ENCODE measurements at places on chromosomes 2 and 18.

GRCh38 chr2:113848758-113849415, 41.0 kb upstream of the ACTR3 start:
- DNase-seq = peak; percentile 4

DNA sequence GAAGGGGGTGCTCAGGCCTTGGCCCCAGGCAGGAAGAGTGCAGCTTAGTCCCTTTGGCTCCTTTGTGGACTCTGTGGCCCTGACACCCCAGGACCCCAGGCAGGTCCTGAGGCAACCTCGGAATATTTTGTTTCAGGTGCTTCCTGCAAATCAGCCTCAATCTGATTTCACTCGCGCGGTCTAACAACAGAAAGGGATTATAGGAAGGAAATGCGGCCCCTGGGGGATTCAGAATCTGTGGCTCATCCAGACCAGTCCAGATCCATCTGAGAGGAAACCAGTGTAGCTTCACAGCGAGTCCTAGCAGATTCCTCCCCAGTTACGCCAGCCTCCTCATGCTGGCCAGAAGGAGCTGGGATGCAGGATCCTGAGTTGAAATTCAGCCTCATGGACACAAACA, 59.5 kb upstream of the YWHAQ start:
- no peak for DNase-seq

GRCh38 chr2:26945991-26946750, 24.3 kb upstream of the MAPRE3 start:
- no peak for DNase-seq

- DNase-seq = no peak
Observed at GRCh38 chr2:9033385-9034168, 30.1 kb upstream of the MBOAT2 start.

- peak; percentile 15 for DNase-seq
Observed at GRCh38 chr18:46497129-46497528, 159.9 kb downstream of the LOXHD1 start.

DNA sequence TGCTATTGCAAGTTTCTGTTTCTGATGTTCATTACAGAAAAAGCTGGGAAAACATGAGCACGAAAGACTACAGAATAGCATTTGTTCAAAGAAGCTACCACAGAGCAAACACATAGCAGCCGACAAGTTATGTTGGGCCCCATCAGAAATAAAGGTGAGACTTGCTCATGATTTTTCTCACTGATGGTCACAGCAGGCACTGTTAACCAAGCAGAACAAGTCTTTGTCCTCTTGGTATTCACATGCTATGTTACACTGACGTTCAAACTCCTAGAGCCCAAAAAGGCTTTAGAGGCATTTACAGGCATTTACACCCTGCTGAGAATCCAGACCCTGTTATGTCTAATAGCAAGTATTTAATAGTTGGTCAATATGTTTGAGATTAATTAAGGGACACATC, 235.0 kb upstream of the HNMT start:
- no peak for DNase-seq

DNA sequence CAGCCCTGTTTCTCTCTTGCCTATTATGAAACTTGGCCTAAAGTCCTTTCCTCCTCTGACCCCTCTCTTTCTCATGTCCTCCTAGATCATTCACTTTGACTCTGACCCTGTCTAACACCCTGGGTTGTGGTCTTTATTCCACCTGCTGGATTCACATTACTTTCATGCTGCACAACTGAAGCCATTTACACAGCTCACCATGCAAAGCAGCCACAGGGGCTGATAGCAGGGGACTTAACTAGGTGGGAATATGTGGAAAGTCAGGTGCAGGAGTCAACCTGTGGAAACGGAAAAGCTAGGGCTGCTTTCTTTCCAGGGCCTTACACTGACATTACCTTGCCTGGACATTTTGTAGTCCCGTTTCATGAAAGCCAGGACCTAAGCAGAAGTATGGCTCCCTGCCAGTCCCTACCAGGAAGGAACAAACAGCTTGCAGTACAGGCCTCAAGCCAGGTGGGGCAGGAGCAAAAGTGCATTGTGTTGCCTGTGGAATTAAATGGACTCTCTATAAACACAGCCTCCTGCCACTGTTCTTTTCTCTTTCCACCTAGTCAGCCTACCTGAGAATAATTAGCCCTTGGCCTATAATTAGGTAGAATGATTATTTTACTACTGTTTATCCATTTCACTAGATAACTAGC, 11.8 kb downstream of the MAPRE3 start:
- peak; percentile 6 for DNase-seq

DNA sequence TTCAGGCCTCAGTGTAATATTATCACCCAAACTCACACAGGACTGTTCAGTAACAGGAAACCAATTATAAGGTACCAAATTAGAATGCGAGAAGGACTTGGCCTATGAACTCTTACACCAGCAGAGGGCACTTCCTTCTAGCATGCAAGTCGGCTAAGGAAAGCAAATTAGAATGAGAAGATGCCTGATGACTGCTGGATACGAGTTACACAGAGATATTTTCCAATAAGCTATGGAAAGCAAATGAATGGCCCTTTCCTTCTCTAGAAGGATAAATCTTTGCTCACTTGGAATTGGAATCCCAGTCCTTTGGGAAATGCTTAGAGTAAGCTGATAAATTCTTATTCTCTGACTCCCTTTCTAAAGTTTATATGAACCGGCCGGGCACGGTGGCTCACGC, 109.8 kb downstream of the AP1S3 start:
- no peak for DNase-seq

DNA sequence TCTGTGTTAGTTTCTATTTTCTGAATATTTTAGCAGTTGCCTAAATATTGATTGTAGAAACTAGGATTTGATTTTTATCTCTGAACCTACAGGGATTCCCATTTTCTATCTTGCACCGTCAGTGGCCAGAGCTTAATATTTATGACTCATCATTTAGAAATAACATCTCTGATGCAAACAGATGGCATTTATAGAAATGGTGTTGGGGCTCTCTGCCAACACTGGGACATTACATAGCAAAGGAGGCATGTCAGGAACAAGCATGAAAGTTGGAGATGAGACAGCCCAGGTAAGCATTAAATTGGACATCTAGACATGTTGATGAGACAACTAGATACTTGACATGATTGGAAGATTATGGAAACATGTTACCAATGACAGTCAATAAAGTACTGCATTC, 165.3 kb upstream of the SYT4 start:
- DNase-seq = no peak

- no peak for DNase-seq
Observed at GRCh38 chr18:23629444-23629946, 33.2 kb downstream of the ANKRD29 start.

DNA sequence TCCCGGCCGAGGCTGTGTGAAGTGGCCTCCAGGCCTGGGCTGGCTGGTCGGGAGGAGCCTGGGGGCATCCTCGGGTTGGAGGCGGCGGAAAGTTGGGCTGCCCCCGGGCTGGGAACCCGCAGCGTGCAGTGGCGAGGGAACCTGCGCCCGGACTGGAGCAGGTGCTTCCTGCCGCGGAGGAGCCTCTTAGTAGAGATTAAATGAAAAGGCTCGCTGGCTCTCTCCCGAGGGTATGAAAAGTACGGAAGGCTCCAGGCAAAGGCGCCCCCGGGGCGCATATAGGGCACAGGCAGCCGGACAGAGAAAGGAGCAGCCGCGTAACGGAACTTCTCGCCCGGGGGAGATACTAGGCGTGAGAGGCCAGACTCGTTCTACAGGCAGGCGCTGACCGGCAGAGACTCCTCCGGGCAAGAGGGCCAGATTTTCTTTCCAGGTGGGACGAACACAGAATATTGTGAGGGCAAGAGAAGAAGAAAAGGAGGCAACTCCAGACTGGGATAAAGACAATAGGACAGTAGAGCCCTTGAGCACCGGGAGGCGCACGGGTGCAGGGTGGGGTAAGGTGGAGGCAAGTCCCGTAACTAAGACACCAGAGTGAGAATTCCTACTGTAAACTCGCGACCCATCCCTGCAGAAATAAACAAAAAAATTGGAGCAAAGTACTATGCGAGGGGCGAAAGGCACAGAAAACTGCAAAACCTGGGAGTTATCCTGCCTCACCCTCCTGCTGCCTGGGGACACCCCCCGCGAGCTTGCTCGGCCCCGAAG, 816 bp downstream of the CDH2 start:
- DNase-seq = no peak

- no peak for DNase-seq
Observed at GRCh38 chr18:2923464-2923863, 76.7 kb downstream of the EMILIN2 start.

DNA sequence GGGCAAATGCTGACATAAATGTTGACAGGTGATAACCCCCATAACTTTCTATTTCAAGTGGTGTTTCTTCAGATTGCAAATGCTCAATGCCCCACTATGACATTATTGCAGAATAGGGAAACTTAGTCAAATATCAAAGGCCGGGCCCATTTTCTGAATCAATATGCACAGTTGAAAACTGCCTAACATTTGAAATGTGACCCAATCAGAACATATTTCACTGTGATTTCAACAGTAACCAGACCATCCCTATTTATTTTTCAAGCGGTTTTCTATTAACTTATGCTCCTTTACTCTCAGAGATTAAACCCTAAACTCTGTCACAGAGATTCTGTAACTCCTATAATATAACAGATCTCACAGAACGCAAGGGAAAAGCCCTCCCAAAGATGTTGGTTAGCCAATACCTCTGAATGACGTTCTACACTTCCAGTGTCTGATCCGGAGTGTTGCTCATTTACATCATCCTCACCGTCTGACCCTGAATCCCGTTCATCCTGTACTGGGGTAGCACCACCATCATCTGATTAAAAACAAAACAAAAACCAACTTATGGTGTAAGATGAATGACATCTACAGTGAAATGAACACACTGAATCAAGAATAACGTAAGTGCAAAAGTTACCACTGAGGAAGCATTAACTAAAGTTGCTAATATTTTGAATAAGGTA, 2.9 kb downstream of the IWS1 start:
- no peak for DNase-seq

DNA sequence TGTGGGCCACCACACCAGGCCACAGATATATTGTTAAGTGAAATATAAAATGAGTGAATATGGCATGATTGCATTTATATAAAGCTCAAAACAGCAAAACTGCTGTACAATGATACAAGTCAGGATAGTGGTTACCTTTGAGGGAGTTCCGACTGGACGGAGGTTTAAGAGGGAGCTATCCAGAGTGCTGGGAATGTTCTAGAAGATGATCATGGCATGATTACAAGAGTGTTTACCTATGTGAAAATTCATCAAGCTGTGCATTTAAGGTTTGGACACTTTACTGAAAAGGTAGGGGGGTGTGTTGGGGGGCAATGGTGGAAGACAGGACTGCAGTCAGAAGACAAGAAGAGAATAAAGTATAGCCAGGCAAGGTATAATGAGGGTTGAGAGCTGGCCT, 201.4 kb downstream of the ZBTB7C start:
- DNase-seq = no peak

GRCh38 chr18:49666045-49666775, 104.4 kb downstream of the LIPG start:
- DNase-seq = no peak

GRCh38 chr2:85089585-85089984, 43.6 kb upstream of the TCF7L1 start:
- DNase-seq = no peak

DNA sequence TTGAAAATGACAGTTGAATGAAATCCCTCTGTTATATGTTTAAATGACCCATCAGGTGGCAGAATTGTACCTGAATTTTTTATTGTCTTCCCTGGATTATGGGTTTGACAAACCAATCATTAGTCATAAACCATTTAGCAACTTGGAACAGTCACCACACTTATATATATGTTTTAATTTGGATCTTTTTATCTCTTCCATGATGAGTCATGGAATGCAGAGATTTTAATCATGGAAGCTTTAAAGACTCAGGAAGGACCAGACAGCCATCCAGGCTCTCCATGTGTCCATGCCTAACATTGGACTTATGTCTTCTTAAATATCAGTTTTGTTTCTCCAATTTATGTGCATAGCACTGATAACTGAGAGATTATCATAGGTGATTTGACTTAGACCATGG, 188.3 kb upstream of the ZSWIM2 start:
- DNase-seq = no peak

DNA sequence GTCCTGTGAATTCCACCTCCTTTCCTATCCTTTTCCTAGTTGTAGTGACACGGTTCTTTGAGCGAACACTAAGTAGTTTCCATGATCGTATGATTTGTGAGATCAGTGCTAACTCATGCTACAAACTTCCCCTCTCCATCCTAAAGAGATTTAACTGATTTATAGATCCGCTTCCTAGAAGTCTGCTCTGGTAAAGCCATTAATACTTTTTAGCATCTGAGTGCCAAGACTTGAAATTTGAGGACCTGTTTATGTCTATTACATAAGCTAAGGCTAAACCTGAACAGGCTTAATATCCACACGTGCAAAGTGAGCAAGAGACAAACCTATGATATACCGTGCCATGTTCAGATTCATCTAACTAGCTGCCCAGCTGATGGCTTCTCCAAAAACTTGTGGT, 14.9 kb downstream of the PROKR1 start:
- no peak for DNase-seq

DNA sequence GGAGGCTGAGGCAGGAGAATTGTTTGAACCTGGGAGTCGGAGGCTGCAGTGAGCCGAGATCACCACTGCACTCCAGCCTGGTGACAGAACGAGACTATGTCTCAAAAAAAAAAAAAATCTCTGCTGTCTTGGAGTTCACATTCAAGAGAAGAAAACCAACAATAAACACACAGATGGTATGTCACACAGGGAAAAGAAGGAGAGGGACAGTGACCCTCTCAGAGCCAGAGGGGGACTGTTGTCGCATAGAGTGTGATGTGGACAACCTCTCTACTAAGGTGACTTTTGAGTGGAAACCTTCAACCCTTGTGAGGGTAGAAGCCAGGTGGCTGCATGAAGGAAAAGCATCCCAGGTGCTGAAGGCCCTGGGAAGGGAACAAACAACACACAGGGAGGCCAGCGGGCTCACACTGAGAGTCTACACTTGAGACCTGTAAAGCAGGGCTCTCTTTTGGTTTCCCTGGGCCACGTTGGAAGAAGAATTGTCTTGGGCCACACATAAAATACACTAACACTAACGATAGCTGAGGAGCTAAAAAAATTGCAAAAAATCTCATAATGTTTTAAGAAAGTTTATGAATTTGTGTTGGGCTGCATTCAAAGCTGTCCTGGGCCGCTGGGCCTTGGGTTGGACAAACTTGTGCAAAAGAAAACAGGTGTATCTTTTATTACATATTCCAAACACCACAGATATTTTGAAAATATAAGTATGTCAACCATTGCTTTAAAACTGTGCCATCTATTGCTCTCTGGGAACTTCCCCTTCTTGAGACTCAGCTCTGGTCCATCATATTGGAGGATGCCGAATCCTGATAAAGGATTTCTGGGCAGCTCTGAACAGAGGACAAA, 136.0 kb downstream of the DDX1 start:
- no peak for DNase-seq

GRCh38 chr18:50199346-50199855, 4.5 kb upstream of the MYO5B start:
- DNase-seq = no peak

- DNase-seq = no peak
Observed at GRCh38 chr18:9987931-9988330, 74.1 kb downstream of the VAPA start.

DNA sequence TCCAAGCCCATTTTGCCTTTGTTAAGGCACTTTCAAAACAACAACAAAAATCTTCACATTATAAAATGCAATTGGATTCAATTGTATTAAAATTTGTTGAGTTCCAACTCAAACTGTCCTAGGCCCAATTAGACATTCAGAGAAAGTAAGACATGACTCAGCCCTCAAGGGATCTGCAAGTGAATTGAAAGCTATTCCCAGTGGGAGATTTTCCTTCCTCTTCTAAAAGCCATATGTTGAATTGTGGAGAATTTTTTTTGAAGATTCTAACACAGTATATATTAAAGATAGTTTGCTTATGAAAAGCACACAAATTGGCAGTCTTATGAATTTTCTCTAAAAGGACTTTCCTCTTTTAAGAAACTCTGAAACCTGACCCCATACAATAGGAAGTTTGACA, 268.0 kb upstream of the PARD3B start:
- DNase-seq = no peak

Data from stimulated activated CD4-positive, alpha-beta T cell treated with anti-CD3 and anti-CD28 coated beads, Interleukin-4, amount 100 ng/mL, for 1 hour (primary cell).